GM23338 (cell line): ENCODE measurements at places on chromosomes 16 and 17. TPM values are rescaled to one million over a fixed set of nuclear protein-coding genes. Genes with fewer than 3 reads are reported as not detected.

FBXW10B gene
- total RNA-seq, result 0.23 and 0.31 TPM in 2 replicates

CCL14 gene
- total RNA-seq, result not detected in 2 replicates

BCO1 gene
- total RNA-seq, result 0.28 TPM in 1 of 2 replicates, not detected in the other

CES5A gene
- not detected in 2 replicates for total RNA-seq

GPR139 gene
- 1.8 and 2.3 TPM in 2 replicates for total RNA-seq

C16orf86 gene
- 0.87 and 8.2 TPM in 2 replicates for total RNA-seq

CCDC92B gene
- total RNA-seq, result 8.4 and 9.1 TPM in 2 replicates

NME4 gene
- total RNA-seq, result 228 and 249 TPM in 2 replicates

CCL17 gene
- not detected in 2 replicates for total RNA-seq

RNF213 gene
- total RNA-seq, result 52.5 and 67.2 TPM in 2 replicates

IGF2BP1 gene
- total RNA-seq, result 231 and 249 TPM in 2 replicates

DNA sequence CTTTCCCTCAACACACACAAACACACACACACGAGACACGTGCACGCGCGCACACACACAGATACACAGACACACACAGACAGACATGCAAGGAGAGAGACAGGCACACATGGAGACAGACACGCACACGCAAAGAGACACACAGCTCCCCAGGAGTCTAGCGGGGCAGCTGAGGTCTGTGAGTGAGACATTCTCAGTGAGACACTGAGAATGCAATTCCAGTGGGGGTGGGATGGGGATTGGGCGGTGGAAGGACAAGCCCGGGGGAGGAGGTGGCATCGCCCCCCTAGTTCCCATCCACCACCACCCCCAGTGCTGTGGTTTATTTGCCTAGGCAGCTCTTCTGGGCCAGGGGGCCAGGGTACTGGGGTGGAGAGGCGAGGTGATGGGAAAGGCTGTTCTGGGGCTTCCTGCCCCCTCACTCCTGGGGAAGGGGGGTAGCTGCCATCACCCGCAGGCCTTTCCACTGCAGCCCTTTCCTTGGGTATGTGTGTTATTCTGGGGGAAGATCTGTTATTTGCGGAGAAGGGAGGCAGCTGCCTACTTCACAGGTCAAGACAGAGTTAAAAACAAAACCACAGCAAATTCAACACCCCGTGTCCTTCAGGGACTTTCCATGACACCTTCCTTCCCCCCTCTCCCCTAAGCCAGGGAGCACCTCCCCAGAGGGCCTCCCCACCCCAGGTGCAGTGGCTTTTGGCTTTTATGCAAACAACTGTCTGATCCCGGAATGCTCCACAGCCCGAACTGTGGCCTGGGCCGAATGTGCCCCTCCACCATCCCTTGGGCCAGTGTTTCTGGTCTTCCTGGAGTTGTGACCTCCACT lies 18.0 kb downstream of the GRB7 start:
- H3K4me1 ChIP-seq, result peaks cover 20% of the 10 kb centered on the region; the same call in 1 of the 2 replicates
- H3K27ac ChIP-seq, result no peak overlapping the region
- H3K27me3 ChIP-seq, result peaks cover 18% of the 10 kb centered on the region
- no peak for DNase-seq

- no peak overlapping the region for H3K27ac ChIP-seq
- no peaks in the 10 kb centered on the region for H3K4me1 ChIP-seq
- no peak overlapping the region for H3K4me3 ChIP-seq
- peaks cover 38% of the 10 kb centered on the region for H3K36me3 ChIP-seq
- no peaks in the 10 kb centered on the region for H3K27me3 ChIP-seq
Measured at GRCh38 chr17:29495011-29495410, 71.8 kb downstream of the ABHD15 start.

DNA sequence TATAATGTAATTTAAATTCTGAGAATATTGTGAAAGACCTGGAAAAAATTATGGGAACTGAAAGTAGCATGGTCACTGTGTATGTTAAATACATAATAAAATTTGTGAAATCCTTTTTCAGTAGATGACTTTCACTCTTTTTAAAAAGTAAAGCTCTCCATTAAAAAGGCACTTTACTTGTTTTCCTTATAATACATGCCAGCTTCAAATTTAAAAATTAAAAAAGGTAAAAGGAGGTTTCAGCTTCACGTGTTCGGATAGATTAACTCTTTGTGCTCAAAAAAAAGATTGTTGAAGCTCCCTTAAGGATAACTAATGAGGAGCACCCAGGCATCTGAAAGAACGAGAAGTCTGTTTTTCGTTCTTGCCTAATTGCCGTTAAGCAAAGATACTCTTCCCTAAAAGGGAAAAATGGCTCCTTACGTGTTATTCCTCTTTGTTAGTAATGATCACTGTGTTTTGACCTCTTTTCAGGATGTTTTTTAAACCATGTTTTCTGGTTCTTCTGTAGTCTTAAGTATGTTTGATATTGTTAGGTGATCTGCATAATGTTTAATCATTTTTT lies 87.8 kb downstream of the TUBD1 start:
- H3K36me3 ChIP-seq, result no peaks in the 10 kb centered on the region
- DNase-seq, result no peak
- no peak overlapping the region for H3K27ac ChIP-seq
- H3K4me3 ChIP-seq, result no peak overlapping the region

DNA sequence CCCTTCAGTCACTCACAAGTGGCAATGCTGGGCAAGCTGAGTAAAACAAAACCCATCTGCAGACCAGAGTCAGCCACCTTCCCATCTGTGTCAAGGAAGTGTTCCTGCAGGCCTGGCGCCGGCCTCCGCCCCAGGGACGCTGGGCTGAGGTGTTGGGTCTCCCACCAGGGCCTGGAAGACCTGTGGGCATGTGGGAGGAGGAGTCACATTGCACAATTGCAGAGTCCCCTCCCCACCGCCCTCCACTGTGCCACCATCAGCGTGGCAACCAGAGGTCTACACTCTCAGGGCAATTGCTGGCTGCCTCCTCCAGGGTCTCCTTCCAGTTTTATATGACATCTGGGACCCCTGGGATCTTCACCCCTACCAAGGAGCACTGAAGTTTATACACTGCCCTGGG lies 3.0 kb upstream of the MYO15A start:
- H3K4me1 ChIP-seq, result no peaks in the 10 kb centered on the region
- H3K27ac ChIP-seq, result no peak overlapping the region
- no peak overlapping the region for H3K4me3 ChIP-seq
- H3K27me3 ChIP-seq, result no peaks in the 10 kb centered on the region

- no peak overlapping the region; the same call in 1 of the 2 replicates for H3K4me3 ChIP-seq
- peak; percentile 6 for DNase-seq
- H3K4me1 ChIP-seq, result peaks cover 16% of the 10 kb centered on the region
- peak overlapping the region; percentile 88 for H3K27ac ChIP-seq
- H3K27me3 ChIP-seq, result no peaks in the 10 kb centered on the region
Measured at GRCh38 chr17:54901230-54901822, 674 bp downstream of the TOM1L1 start.

DNA sequence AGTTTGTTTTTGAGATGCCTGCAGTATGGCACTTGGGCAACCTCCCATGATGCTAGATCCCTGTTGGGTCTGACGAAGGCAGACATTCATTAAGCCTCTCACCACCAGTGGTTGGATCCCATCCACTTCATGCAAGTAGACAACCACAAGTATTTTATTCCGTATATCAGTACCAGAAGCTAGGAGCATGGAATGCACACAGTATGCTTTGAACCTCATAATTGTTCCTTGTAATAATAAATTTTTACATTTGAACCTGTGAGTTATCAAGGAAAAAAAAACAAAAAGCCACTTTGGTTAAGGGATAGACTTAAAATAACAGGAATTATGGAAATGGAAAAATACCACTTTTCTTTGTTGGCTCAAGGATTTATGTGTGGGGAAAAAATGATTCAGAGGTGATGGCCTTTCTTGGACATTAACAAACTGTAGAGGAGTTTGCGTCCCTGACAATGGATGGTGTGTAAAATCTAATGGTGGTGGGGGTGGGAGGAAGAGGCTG lies 107.1 kb upstream of the KCNJ16 start:
- no peaks in the 10 kb centered on the region for H3K27me3 ChIP-seq
- no peak overlapping the region for H3K27ac ChIP-seq
- no peak for DNase-seq
- H3K36me3 ChIP-seq, result no peaks in the 10 kb centered on the region
- no peak overlapping the region for H3K4me3 ChIP-seq

DNA sequence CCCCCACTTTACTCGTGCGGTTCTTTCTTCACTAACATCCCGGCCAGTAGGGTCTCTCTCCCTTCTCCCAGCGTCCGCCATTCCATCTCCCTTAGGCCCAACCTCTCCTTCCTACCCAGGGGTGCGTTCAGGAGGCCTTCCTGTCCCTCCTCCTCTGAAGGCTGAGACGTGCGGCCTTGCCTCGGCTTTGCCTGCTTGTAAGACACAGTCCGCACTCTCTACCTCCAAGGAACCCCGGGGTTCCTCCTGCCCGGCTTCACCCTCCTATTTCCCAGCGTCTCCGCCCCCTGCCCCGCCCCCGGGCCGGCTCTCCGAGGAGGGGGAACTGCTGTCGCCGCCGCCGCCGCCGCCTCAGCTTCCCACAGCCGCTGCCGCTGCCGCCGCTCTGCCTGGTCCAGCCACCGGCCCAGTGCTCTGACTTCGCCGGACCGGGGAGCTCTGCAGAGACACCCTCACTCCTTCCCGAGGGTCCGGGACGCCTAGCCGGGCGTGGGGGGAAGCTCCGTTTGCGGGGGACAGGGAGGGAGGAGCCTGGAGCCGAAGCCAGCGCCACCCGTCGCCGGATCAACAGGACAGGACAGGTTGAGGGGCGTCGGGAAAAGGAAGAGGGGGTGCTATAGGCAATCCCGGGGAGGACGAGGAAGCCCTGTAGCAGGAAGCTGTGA lies 1.2 kb upstream of the FGF11 start:
- H3K4me1 ChIP-seq, result peaks cover 22% of the 10 kb centered on the region
- no peak overlapping the region for H3K27ac ChIP-seq

- H3K36me3 ChIP-seq, result no peaks in the 10 kb centered on the region
- no peak overlapping the region for H3K4me3 ChIP-seq
- DNase-seq, result no peak
- peaks cover 27% of the 10 kb centered on the region for H3K4me1 ChIP-seq
Measured at GRCh38 chr16:85755929-85756768, 5.3 kb upstream of the C16orf74 start.

- peaks cover 5% of the 10 kb centered on the region; the same call in 1 of the 2 replicates for H3K4me1 ChIP-seq
- H3K27me3 ChIP-seq, result no peaks in the 10 kb centered on the region
- no peak overlapping the region for H3K4me3 ChIP-seq
- no peak for DNase-seq
- no peaks in the 10 kb centered on the region for H3K36me3 ChIP-seq
Measured at GRCh38 chr16:81500833-81501521, 56.4 kb downstream of the CMIP start.

- H3K27ac ChIP-seq, result no peak overlapping the region
- no peak overlapping the region for H3K4me3 ChIP-seq
- H3K36me3 ChIP-seq, result peaks cover 21% of the 10 kb centered on the region
- DNase-seq, result no peak
- no peaks in the 10 kb centered on the region for H3K4me1 ChIP-seq
- no peaks in the 10 kb centered on the region for H3K27me3 ChIP-seq
Measured at GRCh38 chr16:15866451-15866850, 9.6 kb upstream of the MYH11 start.

DNA sequence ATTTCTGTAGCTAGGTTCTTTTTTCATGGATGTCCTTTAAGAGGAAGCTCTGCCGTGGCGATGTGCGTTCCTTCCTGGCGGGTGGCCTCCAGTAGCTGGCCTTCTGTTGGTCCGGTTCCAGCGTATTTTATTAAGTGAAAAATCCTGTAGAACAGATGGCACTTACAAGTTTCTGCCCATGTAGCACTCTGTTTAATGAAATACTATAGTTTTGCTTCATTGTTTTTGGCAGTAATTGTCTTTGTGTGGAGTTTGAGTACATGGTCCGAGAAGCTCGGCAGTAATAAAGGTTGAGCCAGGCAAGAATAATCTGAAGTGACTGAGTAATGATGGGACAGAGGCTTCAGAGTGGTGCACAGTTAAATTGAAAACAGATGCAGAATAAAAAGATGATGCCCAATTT lies 20.4 kb downstream of the USP10 start:
- no peak for DNase-seq
- no peaks in the 10 kb centered on the region for H3K27me3 ChIP-seq
- peaks cover 3% of the 10 kb centered on the region; the same call in 1 of the 2 replicates for H3K36me3 ChIP-seq
- peak overlapping the region; percentile 50; the same call in 1 of the 2 replicates for H3K27ac ChIP-seq
- no peak overlapping the region for H3K4me3 ChIP-seq
- H3K4me1 ChIP-seq, result peaks cover 69% of the 10 kb centered on the region

DNA sequence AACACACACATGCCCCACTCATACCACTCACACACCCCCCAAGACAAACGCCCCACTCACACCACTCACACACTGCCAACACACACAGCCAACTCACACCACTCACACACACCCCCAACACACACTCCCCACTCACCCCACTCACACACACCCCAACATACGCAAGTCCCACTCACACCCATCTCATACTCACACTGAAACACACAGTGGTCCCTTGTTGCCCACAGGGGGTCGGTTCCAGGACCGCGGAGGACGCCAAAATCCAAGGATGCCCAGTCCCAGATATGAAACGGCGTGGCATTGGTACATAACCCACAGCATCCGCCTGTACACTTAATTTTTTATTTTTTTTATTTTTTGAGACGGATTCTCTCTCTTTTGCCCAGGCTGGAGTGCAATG lies 20.9 kb downstream of the RNF213 start:
- no peak overlapping the region for H3K4me3 ChIP-seq
- no peaks in the 10 kb centered on the region for H3K27me3 ChIP-seq
- H3K27ac ChIP-seq, result no peak overlapping the region

DNA sequence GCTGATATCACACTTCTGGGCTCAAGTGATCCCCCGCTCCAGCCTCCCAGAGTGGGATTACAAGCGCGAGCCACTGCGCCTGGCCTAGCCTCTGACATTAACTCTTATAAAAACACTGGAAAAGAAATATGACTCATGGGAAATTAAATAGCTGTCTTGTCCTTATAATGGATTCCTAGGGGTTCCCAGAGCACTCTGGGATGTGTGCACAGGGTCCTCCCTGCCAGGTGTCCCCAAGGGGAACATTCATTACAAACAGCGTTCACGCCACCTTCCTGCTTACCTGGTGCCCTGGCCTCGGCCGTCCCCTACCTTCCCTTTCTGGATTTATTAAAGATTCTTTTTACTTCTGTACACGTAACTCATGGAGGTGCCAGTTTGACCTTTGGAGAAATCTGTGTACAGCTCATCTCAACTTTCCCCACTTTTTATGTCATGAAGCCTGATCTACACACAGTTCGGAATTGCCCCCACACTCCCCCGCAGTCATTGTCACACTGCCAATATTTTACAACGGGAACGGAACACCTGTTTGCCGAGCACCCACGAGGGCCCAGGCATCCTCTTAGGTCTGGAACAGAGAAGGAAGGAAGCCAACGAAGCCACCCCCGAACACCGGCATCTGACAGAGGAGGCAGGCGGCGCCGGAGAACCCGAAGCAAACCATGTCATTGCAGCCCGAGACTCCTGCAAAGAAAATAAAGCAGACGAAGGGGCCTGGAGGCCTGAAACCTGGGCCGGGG lies 39.7 kb upstream of the MEAK7 start:
- H3K27me3 ChIP-seq, result no peaks in the 10 kb centered on the region
- no peaks in the 10 kb centered on the region for H3K36me3 ChIP-seq
- no peak overlapping the region for H3K4me3 ChIP-seq
- peaks cover 6% of the 10 kb centered on the region; the same call in 1 of the 2 replicates for H3K4me1 ChIP-seq
- no peak for DNase-seq
